ENCODE measurements at places on chromosomes 13 and 19. TPM values are rescaled to one million over a fixed set of nuclear protein-coding genes. Genes with fewer than 3 reads are reported as not detected.

The KIR3DL2 gene
- polyA plus RNA-seq, result not detected

The GTF2F1 gene
- polyA plus RNA-seq, result 91.5 TPM

GRCh38 chr19:41703602-41704293, 4.7 kb upstream of the CEACAM5 start:
- no peak for DNase-seq

The LRRC25 gene
- polyA plus RNA-seq, result 3.2 TPM

The KASH5 gene
- not detected for polyA plus RNA-seq

DNA sequence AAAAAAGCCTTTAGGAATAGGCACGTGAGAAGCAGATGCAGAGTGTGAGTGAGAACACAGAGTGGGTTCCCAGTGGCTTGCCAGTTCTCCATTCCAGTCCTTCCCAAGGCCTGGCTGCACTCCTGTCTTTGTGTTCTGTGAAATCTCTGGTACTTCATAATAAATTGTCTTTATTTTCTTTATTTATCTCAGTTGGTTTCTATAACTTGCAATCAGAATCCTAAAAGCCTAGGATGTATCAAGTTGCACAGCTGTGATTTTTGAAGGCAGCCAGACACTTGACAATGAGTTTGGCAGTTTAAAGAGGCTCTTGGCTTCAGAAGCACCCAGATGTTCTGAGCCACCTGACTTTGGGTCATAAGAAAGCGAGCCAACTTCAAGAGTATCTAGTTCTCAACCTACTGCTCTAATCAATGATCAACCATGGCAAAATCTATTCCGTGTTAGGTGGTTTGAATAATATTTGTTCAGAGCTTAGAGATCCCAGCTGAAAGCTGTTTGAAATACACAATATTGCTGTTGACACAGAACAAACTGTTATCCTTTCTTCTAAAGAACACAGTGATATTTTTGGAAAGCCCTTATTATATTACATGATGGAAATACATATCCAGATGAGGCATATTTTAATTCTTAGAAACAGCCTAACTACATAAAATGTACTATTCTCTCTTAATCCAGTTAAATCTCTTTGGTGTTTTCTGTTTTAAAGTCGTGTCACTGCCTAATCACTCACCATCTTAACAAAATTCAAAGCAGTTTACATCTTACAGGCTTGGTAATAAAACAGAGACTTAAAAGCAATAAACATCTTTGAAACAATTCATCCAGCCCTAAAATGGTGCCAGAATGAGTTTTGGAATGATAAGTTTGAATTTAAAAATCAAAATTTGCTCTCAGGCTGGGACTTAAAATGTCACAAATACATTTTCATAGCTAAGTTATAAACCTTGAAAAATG, 483.0 kb upstream of the NBEA start:
- DNase-seq, result peak; percentile 36

DNA sequence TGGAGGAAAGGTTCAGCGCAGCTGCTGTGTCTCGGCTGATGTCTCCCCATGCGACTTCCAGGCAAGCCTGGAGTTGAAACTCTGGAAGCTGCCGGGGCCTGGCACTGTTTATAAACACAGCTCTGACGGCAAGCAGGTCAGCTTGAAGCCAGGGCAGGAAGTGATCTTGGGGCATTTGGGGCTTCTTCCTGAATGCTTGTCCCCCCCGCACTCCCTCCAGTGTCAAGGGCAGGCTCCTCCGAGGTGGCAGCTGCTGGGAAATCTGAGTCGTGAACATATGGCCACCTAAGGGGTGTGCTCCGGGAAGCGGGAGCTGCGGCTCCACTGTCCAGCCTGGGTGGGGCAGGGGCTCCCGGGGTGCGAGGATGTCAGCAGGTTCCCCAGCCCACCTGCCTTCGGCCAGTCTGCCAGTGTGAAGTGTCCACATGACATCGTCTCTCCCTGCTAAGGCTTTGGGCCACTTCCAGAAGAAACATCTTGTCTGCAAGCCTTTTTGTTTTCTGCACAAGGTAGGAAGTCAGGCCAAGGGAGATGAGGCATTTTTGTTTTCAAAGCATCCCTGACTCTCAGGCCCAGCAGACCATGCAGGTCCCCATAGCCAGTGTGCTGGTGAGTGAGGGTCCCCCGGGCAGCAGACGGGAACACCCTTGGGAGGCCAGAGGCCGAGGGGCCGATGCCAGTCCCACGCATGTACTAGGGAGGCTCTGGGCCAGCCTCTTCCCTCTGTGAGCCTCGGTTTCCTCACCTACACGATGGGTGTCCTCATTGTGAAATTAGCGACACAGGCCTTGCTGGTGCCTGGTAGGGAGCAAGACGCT, 2.7 kb downstream of the PIAS4 start:
- peak; percentile 61 for DNase-seq

DNA sequence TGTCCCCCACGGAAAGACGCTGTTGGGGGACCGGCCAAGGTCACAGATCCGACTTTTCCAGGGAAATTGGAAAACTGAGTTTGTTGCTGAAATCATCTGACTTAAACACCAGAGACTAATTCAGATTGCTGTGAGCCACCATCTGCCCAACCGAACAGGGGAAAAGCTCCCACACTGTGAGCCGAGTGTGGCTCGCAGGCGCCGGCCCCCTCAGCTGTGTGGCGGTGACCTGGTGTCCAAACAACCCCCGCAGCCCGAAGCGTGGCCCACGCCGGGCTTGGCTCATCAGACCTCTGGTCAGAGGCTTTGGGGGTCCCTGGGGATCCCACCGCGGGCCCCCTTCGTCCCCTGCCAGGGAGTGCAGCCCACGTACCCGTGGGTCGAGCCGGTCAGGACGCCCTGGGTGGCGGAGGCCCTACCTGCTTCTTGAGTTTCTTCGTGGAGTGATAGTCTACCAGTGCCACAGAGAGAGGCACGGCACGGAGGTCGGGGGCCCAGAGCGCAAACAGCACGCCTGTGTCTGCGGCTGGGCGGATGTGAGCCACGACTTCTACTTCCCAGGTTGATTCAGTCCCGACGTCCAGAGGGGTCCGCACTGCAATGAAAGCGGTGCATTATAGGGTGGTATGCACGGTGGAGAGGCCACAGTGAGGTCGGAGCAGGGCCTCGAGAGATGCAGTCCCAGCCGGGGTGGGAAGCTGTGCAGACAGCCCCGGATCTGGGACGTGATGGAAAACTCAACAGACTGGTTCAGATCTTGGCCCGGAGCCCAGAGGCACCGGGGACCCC, 40.7 kb downstream of the GAS6 start:
- no peak for DNase-seq

DNA sequence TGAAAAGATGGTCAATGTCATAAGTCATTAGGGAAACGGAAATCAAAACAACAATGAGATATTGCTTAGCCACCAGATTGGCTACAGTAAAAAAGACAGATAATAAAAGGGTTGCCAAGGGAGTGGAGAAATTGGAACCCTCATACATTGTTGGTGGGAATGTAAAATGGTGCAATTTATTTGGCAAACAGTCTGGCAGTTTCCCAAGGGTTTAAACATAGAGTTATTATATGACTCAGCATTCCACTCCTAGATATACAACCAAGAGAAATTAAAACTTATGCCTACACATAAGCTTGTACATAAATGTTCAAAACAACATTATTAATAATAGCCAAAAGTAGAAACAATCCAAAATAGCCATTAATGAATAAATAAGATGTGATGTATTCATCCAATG, 9.9 kb upstream of the ZNF227 start:
- no peak for DNase-seq

GRCh38 chr19:8361921-8362793, 1.8 kb upstream of the ANGPTL4 start:
- DNase-seq, result peak; percentile 58

DNA sequence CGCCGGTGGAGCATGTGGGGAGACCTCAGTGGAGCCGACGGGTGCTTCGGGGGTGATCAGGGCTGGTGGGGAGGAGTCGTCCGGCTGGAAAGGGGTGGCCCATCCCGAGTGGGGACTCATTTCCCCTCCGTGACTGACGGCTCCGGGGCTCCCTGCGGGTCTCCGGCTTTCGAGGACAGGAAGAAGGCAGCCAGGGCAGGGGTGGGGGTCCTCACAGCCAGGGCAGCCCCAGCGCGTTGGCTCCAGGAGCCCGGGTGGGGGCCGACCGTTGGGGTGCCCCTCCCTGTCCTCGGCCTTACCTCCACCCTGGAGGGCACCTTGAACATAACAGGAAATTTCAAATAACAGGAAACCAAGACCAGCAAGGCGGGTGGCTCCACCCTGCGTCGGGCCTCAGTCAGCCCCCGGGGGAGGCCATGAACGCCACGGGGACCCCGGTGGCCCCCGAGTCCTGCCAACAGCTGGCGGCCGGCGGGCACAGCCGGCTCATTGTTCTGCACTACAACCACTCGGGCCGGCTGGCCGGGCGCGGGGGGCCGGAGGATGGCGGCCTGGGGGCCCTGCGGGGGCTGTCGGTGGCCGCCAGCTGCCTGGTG, at the start of gene S1PR4:
Gene S1PR4, plus strand, starts transcription at position 393 of the 596 bp plus-strand sequence. Its CDS starts 24 bp downstream, at position 417.
- no peak for DNase-seq

The C2CD4C gene
- polyA plus RNA-seq, result 0.12 TPM

GRCh38 chr13:39362652-39363381, 240.2 kb downstream of the LHFPL6 start:
- no peak for DNase-seq

All from ovary (tissue), 10 donors.